ENCODE measurements at places on chromosomes 11 and 22.

- no peak for DNase-seq
Observed at GRCh38 chr11:113681711-113682413, 24.2 kb downstream of the TMPRSS5 start.

- no peak for DNase-seq
Observed at GRCh38 chr11:47366020-47366490, 12.3 kb downstream of the SPI1 start.

- DNase-seq = no peak
Observed at GRCh38 chr11:46357483-46357936, 10.2 kb downstream of the DGKZ start.

- DNase-seq = no peak
Observed at GRCh38 chr11:36313750-36314433, 17.8 kb downstream of the PRR5L start.

- DNase-seq = peak; percentile 11
Observed at GRCh38 chr11:6315811-6316425, 4.4 kb downstream of the CAVIN3 start.

DNA sequence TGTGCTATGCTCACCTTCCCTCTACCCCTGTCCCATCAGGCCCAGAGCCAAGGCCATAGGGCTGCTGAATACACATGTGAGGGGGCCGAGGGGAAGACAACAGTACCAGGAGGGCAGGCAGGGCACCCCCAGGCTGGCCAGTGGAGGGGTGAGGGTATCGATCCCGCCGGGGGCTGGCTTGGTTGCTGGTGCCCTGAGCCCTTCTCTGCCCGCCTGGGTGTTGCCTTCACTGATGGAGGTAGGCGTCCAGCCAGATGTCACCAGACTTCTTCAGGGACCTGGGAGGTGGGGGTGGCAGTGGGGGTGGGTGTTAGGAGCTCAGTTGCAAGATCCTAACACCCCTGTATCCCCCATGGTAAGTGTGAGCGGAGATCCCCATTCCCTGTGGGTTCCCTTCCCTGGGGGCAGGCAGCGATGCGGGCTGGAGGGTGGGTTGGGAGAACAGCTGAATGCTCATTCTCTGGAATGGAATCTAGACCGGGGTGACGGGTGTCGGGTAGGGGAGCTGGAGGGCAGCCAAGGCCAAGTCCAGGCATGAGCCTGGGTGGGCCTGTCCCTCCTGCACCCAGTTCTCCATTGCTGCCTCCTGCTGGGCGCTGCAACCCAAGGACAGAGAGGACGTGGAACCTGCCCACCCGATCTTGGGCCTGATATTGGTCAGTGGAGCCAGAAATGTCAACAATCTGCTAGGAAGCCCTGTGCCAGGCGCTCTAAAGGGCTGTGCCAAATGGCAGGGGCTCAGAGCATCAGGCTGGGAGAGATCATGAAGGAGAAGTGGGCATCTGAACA lies 17.6 kb downstream of the FADS3 start:
- no peak for DNase-seq

GRCh38 chr11:76578654-76579055 lies 91.9 kb downstream of the LRRC32 start:
- DNase-seq = no peak

- DNase-seq = no peak
Observed at GRCh38 chr11:118715837-118716260, 36.4 kb upstream of the TREH start.

DNA sequence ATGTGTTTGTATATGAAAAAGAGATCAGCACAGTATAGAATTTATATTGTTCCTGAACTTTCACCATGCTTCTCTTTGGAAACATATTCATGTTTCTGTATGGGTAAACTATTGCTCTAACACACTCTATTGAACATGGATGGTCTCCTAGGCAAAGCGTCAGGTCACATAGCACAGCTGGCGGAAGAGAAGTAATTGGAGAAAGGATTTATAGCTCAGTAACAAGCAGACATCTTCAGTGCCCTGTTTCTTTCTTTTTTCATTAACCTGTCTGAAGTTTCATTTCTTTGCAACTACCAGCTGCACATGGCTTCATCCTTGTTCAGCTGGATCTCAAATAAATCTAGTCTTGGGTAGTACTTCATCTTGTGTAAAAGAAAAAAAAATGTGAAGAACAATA lies 84.4 kb upstream of the TRPC6 start:
- no peak for DNase-seq
